ENCODE measurements at places on chromosomes 2 and 18.

- DNase-seq, result no peak
Observed at GRCh38 chr2:15747603-15748471, 156.2 kb downstream of the DDX1 start.

- no peak for DNase-seq
Observed at GRCh38 chr2:234488913-234489451, 7.9 kb downstream of the ARL4C start.

GRCh38 chr2:20304411-20304810 lies 46.2 kb downstream of the PUM2 start:
- no peak for DNase-seq

DNA sequence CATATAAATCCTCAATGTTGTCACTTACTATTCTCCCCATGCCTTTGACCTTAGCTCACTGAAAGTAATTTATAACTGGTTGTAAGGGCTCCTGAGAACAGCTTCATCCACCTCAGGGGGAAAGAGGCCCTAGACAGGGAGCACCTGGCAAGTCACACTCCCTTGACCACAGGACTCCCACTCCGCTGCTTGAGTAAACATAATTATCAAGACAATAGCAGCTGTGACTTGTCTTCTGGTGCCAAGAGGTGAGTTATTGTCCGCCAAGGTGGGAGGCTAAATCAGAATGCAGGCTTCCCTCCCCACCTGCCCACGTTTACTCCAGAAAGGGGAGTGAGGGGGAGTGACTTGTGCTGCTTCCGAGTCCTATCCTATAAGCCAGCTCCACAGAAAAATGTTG lies 230.6 kb upstream of the LRATD1 start:
- DNase-seq, result no peak

- DNase-seq, result no peak
Observed at GRCh38 chr2:172606285-172606684, 50.4 kb downstream of the PDK1 start.

DNA sequence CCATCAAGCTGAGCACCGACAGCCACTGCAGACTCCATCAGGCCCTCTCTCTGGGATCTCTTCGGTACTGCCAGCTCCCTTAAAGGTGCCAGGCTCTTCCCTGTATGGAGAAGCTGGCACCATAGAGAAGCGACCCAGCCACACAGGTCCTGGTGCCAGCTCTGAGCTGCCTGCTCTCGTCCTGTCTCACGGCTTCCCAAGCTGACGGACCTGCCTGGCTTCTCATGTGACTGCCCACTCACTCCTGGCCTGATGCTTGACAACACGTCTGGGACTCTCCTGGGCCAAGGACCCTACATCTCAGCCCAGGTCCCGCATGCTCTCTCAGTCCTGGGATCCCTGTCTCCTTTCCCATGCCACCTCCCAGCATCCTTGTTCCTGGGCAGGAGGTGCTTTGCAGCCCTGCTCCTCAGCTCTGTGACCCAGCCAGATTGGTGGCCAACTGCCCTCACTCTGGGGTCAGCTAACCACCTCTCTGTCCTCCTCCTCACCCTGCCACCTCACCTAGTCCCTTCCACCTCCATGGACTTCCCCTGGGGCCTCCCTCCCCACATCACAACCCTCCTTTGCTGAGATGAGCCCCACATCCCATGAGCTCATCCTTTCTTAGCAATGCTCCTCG lies 12.5 kb upstream of the ATOH8 start:
- DNase-seq, result no peak

GRCh38 chr2:88826399-88826798 lies 134.9 kb downstream of the RPIA start:
- DNase-seq, result no peak

GRCh38 chr2:165069151-165069550 lies 113.8 kb upstream of the SLC38A11 start:
- DNase-seq, result no peak

DNA sequence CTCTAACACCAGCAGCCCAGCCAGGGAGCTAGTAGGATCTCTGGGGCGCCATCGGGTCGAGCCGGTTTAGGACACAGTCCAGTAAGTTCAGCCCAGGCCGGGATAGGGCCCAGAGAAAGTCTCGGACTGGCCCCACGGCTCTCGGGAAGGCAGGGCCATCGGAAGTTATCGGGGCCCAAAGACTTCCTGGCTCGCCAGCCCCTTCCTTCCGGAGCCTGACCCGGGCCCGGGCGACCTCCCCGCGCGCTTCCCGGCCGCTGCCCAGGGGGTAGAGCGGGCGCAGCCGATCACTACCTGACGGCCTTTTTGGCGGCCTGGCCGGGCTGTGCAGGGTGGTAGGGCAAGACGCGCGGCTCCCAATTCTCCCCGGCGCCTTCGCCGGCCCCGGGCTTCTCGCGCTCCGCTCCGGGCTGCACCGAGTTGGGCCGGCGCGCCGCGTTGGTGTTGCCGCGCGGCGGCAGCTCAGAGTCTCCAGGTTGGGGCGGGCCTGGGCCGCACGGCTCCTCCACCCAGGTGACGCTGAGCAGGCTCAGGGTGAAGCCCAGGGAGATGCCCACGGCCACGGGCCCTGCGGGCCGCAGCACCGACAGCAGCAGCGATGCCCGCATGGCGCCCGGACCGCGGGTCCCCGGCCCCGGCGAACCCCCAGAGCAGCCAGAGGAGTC lies 546 bp downstream of the CHPF start:
- peak; percentile 18 for DNase-seq

GRCh38 chr18:43789234-43790000 lies 512.1 kb upstream of the SYT4 start:
- DNase-seq, result peak; percentile 14

GRCh38 chr2:16960579-16960978 lies 294.9 kb upstream of the CYRIA start:
- no peak for DNase-seq

DNA sequence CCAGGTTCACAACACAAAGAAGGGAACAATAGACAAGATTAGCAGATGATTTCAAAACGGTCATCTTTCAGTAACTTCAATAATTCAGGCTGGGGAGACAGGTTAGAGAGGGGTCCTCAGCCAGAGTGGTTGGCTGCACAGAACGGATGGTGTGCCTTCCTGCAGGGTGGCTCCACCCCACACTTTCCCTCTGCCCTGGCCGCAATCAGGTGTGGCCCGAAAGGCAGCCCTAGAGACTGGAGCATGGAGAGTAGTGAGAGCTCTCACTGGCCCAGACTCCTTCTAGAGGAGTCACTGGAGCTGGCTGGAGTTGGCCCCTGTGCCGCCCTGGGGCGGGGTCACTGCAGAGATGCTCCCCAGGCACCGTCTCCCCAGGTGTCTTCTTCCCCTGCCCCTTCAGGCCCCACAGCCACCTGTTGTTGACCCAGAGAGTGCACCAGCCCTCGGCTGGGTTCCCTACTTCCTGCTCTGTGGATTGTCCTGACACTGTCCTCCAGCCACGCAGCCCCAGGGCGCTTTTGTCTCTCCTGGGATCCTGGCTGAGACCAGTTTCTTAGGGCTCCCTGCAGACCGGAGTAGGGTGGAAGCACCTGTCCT lies 126.8 kb downstream of the PXDN start:
- no peak for DNase-seq

- no peak for DNase-seq
Observed at GRCh38 chr2:100367163-100367562, 44.9 kb upstream of the LONRF2 start.

GRCh38 chr2:166090908-166091307 lies 36.9 kb downstream of the SCN1A start:
- no peak for DNase-seq

DNA sequence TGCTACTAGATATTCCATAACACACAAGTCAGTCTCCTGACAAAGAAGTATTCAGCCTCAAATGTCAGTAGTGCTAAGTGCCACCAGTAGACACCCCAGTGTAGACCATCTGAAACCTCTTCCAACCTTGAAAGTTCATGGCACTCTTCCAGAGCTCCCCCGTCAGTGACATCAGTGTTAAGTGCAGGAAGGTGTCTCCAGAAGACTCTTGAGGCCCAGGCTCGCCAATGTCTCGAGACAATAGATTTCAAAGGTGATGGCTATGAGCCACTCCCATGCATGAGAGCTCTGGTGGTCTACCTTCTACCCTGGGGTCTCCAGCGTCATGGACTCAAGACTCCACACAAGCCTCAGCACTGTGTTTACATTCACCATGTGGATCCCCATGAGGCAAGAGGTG lies 183.8 kb downstream of the SMAD2 start:
- DNase-seq, result no peak

DNA sequence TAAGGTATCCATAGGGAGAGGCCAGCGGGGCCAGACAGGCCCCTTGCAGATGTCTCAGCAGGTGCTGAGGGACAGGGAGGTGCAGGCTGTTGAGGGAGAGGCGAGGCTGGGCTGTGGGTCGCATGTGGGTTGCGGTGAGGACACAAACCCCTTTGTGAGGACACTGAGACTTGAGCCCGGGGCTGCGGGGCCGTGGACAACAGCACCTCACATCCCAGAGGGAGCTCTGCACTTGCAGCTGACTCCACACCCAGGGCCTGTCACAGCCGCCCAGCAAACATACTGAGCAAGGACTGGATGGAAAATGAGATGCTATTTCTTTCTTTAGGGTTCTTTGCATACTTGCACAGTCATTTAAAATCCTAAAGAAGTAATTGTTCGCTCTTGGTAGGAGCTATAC lies 95.3 kb upstream of the NFATC1 start:
- no peak for DNase-seq
